ENCODE measurements at places on chromosomes 16 and 17.

GRCh38 chr16:78599271-78599670, 499.8 kb downstream of the WWOX start:
- DNase-seq: no peak

DNA sequence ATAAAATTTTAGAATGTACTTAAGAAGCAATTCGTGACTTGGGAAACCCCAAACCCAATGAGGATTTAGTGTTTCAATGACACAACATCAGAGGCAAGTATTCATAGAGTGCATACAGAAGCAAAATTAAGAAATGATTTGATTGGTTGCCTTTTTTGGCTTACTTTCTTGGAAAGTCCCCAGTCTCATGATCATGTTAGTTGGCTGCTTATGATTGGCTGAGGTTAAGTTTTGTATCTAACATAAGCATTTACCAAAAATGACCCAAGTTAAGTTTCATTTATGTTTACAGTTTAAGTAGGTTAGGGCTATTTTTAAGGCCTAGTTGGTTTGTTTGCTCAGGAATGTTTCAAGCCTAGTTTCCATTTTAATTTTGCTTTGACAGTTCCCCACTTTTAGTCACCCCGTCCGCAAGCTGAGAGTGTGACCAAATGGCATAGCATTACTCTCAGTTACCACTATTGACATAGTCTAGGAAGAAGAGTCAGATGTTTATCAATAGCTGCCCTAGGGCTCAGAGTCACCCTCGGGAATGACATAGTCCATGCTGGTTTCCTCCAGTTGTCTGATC, 36.2 kb downstream of the DGKE start:
- peak; percentile 18 for DNase-seq

DNA sequence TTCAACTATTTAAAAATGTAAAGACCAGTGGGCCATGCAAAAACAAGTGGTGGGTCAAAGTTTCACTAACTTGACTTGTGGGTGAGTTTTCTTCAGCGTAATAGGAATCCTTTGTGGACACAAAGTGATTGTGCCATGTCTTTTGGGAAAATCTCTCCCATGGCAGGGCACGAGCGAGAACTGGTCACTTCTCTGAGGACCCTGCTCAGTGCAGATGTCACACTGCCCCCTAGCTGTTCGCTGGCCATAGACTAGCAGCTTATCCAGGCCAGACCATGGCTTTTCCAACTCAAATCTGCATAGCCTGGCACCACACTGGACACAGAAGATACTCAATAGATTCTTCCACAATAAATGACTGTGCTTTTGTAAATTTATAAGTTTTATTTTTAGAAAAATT, 306.0 kb upstream of the CCL2 start:
- DNase-seq: no peak

DNA sequence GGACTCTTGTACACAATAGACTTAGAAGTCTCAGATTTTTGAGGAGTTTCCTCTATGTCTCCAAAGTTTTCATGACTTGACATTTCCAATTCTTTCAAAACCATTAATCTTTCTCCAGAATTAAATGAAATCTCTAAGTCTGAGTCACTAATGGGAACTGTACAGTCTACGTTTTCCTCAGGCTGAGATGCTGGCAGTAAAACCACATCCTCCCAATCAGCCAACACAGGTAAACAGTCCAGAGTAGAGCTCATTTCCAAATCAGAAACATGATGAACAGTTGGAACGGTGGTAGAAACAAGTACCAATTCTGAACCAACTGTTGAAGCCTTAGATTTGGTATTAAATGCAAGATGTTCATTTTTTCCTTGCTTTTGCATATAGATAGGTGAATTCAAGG, 7.9 kb downstream of the ERI2 start:
- peak; percentile 3 for DNase-seq

DNA sequence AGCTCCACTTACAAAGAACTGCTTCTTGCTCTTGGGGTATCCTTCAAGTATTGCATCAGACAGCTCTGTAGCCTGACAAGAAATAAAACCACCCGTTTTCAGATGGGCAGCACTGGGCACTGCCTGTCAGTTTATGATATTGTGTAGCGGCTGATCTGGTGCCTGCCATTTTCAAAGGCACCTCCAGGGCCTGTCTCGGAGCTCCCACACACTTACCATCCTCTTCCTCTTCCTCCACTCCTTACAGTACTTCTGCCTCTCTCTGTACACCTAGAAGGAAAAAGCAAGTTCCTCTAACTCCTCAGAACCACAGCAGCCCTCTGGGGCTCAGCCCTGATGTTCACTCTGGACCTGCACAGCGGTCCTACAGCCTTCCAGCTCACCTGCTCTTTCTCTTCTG, 4.4 kb downstream of the PSMC3IP start:
- DNase-seq: no peak

DNA sequence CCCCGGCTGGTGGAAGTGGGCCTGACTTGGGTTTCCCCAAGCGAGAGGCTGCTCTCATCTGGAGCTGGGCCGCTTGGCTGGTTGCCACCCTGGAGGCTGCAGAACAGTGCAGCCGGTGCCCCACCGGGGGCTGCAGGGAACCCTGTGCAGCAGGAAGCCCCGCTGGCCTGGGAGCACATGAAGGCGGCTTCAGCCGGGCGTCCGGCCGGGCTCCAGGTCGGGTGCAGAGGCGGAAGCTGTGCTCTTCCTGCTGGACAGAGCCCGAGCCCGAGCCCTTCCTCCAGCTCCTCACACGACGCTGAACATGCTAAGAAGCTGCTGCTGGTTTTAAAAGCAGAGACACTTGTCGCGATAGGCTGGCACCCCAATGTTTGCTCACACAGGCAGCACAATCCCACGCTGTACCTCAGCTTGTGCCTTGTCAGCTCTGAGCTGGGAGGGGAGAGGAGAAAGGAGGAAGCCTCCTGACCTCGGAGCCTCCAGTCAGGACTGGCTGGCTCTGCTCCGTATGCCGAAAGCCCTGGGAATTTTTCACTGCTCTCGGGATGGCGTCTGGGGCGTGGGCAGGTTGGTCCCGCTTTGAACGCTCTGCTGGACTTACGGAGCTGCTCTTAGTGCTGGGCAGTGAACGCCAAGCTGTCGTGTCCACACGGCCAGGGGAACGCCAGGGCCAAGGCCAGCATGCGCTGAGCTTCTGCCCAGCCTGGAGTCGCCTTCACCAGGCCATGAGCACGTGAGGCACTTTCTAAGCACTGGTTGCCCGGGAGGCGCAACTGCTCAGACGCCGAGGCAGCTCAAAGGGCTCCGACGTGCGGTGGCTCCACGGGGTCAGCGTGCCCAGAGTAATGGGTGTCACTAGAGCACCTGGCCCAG, 8.8 kb downstream of the CDK5R1 start:
- DNase-seq: peak; percentile 30

All from IMR-90 (cell line).